ENCODE measurements at places on chromosomes 2 and 18.

DNA sequence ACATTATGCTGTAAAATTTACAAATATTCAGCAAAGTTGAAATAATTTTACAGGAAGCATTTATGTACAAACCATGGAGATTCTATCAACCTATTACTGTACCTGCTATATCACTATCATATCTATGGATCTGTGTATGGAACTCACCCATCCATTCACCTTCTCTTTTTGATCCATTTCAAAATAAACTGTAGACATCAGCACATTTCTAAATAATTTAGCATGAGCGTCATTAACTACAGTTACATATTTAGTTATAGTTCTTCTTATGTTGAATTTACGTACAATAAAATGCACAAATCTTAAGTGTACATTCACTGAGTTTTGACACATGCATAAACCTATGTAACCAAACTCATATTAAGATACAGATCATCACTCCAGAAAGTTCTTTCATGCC is 127.8 kb upstream of the BCL2L11 start:
- no peak for DNase-seq

DNA sequence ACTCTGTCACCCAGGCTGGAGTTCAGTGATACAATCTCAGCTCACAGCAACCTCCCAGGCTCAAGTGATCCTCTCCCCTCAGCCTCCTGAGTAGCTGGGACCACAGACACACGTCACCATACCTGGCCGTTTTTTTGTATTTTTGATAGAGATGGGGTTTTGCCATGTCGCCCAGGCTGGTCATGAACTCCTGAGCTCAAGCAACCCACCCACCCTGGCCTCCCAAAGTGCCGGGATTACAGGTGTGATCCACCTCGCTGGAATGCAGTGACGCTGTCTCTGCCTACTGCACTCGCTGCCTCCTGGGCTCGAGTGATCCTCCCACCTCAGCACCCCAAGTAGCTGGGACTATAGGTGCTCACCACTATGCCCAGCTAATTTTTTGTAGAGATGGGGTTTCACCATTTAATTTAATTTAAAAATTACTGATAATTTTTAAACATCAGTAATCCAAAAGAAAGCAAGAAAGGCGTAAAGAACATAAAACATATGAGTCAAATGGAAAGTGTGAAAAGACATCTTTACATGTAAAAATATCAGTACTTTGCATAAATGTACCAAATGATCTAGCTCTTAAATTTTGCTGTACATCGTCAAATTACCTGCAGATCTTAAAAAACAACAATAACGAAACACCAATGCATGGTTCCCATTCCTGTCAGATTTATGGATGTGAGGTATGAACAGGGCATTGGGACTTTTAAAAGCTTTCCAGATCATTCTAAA is 2.8 kb upstream of the ZNF236 start:
- no peak for DNase-seq

GRCh38 chr2:187554011-187554703 is at the start of gene TFPI:
TFPI (minus strand) TSS chr2:187554435; CDS start chr2:187503768, 50,667 bp downstream.
- peak; percentile 45 for DNase-seq

DNA sequence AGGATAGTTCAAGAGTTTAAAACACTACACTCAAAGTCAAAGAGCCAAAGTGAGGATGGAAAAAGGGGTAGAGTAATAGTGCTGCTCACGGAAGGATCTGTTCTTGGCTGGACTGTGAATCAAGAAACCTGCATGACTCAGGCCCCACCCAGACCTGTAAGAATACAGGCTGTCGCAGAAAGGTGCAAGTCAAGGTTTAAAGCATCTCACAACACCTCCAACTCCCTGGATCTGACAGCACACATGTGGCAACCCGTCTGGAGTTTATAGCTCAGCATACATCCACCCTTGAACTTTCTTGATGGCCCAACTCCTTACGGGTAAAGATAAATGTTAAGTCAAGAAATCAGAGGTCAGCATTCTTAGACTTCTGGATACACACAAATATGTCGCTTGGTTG is 6.3 kb downstream of the KIAA2012 start:
- no peak for DNase-seq

DNA sequence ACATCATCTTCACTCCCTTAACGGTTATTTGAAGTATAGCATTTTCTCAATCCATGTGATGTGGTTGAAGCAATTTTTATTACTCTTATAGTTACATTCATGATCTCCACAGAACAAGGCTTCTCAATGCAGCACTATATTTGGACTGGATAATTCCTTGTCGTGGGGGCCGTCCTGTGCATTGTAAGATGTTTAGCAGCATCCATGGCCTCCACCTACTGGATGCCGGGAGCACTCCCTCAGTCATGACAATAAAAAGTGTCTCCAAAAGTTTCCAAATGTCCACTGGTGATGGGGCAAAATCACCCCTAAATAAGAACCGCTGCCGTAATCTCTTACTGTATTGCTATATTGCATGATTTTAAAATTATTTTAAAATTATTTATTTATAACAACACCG is 110.6 kb upstream of the DDX18 start:
- no peak for DNase-seq

- DNase-seq: no peak
These were observed 217.0 kb upstream of the UBE2E3 start for GRCh38 chr2:180763263-180763989.

GRCh38 chr18:35484034-35484433 is 13.7 kb downstream of the INO80C start:
- no peak for DNase-seq

GRCh38 chr2:150255528-150255927 is 231.9 kb downstream of the RND3 start:
- DNase-seq: peak; percentile 53

DNA sequence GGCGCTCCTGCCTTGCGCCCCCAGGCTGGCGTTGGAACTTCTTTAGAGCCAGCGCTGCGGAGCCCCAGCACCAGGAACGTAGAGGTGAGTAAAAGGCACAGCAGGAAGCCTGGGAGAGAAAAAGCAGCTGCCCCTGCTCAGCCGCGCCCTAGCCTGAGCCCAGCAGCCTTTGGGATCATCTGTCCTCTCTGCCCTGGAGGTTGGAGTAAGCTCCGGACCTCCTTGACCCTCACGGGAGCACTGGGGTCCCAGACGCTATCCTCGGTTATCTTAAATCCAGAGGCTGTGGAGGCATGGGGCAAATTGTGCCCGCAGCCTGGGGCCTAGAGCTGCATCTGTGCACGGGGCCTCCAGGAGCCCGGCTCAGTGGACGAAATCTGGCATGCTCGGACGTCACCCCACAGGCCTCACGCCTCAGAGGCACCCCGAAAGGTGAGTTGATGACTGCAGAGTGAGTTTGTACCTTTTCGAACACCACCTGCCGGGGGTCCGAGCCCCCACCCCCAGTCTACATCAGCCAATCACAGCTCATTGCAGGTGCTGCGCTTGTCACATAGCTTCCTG is 1.6 kb upstream of the SLC66A2 start:
- no peak for DNase-seq

DNA sequence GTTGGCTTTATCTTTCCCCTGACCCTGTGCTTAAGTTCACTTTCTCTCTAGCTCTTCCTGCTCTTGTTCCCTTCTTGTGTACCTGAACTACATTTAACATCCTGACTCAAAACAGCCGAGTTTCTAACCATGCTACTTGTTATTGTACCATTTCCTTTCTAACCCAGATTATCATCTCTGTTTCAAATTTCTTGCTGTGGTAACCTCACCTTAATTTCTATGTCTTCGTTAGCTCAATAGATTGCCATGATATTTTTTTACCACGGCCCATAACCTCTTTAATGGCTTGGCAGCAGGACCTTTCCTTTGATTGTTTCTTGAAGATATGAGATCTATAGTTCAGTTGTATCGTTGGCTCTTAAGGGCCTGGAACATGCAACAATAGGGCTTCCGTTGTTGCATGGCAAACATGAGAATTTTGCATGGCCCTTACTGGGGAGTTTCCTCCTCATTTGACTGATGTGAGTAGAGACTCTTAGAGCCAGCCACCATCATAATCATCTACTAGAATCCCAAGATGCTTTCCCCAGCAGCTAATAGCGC is 11.1 kb downstream of the CFAP36 start:
- no peak for DNase-seq

- DNase-seq: peak; percentile 75
These were observed 95.9 kb upstream of the SPTBN1 start for GRCh38 chr2:54360055-54360792.

GRCh38 chr18:71630696-71631095 is 913.4 kb downstream of the CBLN2 start:
- peak; percentile 1 for DNase-seq

- DNase-seq: no peak
These were observed 71.3 kb downstream of the SOX11 start for GRCh38 chr2:5763531-5763930.

GRCh38 chr2:79729532-79729931 is 216.7 kb downstream of the CTNNA2 start:
- no peak for DNase-seq

GRCh38 chr2:8270699-8271098 is 411.2 kb upstream of the ID2 start:
- DNase-seq: no peak

- no peak for DNase-seq
These were observed 98.4 kb downstream of the GPR39 start for GRCh38 chr2:132515010-132515409.

- DNase-seq: no peak
These were observed 47.5 kb upstream of the ASAP2 start for GRCh38 chr2:9158786-9159779.

DNA sequence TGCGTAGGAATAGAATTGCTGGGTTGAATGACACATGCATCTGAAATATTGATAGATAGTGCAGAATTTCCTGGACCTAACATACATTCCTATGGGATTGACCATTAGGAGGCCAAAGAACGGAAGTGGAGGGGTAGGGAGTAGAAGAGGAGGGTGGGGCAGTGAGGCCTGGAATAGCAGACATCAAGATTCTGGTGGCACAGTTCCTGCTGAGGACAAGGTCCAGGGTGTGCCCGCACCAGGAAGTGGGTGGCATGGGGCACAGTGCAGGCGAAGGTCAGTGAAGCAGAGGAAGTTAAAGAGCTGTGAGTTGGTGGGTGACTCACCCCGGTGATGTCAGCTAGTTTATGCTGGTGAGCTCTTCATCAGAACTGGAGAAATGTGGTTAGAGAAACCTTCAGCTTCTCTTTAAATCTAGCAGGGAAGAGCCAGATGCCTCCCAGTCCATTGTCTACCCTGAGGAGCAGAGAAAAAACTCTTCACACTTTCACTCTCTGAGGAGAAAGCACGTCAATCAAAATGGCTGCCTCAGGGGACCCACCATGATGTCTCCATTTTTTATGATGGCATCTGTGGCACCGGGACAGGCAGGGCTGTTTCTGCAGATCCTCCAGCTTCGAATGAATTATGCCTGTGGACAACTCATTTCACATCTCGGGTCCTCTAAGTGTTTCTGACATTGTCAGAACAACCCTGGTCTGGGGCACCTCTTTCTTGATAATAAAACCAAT is 55.9 kb upstream of the CTLA4 start:
- peak; percentile 91 for DNase-seq

- peak; percentile 86 for DNase-seq
These were observed 8.3 kb downstream of the TM4SF20 start for GRCh38 chr2:227370791-227371312.

DNA sequence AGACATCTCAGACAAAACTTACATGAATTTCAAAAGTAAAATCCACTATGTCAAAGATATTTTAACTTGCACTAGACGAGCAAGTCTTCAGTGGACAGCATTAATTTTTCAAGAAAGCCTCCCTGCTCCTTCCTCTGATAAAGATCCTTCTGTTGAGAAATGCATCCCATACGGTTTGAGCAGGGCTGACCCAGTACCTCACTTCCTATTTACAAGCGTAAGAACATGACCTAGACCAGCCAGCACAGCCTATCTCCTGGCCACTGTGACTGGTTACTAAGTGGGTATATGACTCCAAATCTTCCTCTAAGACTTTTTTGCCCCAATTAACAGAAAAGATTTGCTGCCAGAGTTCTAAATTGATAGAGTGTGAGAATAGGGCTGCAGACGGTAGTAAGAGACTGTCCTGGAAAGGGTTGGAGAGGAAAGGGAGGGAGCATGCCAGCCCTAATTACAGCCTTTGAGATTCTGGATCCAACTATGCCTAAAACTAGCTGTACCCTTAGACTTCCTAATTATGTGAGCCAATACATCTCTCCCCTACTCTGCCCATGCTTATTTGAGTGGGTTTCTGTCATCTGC is 108.4 kb downstream of the PRELID3A start:
- DNase-seq: no peak

DNA sequence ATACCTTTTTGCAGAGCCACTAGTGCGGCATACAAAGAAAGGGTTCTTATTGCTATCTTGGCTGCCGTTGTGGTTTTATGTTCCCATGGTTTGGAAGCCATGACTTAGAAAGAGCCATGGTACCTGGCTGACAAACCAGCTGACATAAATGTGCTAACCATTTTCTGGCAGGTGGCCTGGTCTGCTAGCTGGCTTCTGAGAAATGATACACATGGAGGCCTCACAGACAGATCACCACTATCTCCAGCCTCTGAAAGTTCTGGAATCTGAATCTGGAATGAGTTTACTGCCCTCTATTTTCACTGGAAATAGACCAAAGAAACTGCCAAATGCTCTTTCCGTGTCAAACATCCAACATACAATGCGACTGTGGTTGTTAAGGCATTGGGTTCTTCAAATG is 123.7 kb downstream of the QPCT start:
- DNase-seq: peak; percentile 68

- peak; percentile 80 for DNase-seq
These were observed 2.7 kb downstream of the PER2 start for GRCh38 chr2:238285653-238286082.

- DNase-seq: no peak
These were observed 604.8 kb upstream of the GYPC start for GRCh38 chr2:126050991-126051736.

GRCh38 chr2:127701193-127701650 is at the start of gene SFT2D3:
SFT2D3 (plus strand) TSS chr2:127701497; CDS start chr2:127701529, 32 bp downstream.
- peak; percentile 89 for DNase-seq

DNA sequence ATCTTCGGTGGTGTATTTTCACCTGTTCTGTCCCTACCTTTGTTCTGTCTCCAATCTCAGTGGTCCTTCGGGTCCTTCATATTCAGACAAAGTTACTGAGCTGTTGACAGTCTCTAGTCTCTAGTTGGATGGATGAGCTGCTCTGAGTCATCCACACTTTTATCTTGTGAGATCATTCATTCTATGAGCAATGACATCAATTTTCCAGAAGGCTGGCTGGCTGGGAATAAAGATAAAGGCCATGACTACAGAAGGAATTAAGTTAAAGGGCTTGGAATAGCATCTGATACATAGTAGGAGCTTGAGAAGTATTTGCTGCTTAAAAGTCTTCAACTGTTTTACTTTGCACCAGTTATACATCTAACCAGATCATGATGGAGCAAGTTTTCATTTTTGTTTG is 43.1 kb upstream of the SLC39A10 start:
- DNase-seq: peak; percentile 91

- DNase-seq: peak; percentile 61
These were observed 1267.1 kb downstream of the LRP1B start for GRCh38 chr2:140863713-140864112.

- peak; percentile 92 for DNase-seq
These were observed 104.4 kb upstream of the STK17B start for GRCh38 chr2:196275646-196276352.

GRCh38 chr2:11938196-11938595 is 191.8 kb downstream of the LPIN1 start:
- no peak for DNase-seq
